ENCODE measurements at places on chromosomes 2 and 18.

DNA sequence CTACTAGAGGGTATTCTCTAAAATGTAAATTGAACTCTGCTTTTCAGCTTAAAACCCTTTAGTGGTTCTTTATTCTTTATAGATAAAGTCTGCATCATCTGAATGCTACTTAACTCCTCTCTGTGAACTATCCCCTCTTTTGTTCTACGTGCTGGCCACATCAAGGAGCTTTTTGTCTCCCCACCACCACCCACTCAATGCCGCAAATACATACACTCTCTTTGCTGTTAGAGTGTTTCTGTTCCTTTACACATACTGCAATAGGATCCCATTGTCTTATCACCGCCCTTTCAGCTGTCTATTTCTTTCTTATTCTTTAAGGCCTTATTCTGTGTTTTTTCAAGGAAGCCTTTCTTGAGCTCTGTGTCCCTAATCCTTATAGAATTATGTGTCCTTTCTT is 83.3 kb downstream of the EML4 start:
- no peak for DNase-seq

- DNase-seq, result no peak
These were observed 79.6 kb downstream of the GAREM1 start for GRCh38 chr18:32391126-32391525.

GRCh38 chr2:168189835-168190569 is 57.4 kb downstream of the STK39 start:
- DNase-seq, result no peak

GRCh38 chr2:16218625-16219024 is 278.3 kb downstream of the MYCN start:
- no peak for DNase-seq

- DNase-seq, result no peak
These were observed 64.9 kb downstream of the MCFD2 start for GRCh38 chr2:46850742-46851141.

DNA sequence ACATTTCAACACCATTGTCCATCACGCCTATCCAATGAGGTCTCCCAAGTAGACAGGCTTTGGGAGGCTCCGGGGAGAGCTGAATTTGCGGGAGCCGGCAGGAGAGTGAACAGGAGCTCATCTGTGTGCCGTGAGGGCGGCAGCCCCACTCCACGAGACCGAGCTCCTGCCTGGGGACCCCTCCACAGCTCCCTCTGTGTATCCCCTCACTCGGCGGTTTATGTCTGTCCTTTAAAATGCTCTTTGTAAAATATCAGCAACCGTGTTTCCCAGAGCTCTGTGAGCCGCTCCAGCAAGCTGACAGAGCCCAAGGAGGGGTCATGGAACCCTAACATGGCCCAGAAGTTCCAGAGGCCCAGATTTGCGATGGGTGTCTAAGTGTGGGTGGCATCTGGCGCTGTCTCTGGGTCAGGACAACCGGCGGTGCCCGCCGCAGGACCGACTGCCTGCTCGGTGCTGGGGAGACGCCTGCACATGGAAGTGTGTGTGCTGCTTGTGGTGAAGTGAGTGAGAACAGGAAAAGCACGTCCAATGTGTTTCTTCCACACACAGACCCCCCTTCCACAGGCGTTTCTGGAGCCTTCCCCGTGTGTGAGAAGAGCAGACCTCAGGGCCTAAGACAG is 34.8 kb downstream of the SLC66A2 start:
- no peak for DNase-seq

- DNase-seq, result no peak
These were observed 1.1 kb downstream of the CHN1 start for GRCh38 chr2:175003875-175004729.

DNA sequence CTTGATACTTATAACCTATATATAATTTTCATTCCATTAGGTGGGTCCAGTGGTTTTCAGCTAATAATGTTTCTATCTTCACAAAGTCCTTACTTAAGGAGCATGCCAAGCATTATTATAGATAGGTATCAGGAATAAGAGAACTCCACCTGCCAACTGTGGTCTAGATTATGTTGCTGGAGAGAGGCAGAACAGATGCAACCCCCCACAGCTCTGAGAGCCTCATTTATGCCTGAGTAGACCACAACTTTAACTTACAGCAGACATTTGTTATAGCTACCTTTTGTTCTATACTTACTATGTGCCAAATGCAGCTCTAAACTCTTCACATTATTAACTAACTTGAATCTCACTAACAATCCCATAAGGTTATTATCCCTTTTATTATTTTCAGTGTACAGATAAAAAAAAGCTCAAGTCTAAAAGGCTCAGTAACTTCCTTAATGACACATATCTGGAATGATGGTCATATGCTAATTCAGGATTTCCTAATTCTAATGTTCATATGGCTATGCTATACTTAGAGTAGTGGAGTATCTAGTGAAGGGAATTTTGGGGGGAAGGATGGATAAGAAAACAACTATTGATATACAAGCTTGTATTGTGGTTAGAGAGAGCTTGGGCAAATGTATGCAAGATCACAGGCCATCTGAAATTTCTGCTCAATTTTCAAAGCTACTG is 119.1 kb upstream of the RND3 start:
- DNase-seq, result no peak

DNA sequence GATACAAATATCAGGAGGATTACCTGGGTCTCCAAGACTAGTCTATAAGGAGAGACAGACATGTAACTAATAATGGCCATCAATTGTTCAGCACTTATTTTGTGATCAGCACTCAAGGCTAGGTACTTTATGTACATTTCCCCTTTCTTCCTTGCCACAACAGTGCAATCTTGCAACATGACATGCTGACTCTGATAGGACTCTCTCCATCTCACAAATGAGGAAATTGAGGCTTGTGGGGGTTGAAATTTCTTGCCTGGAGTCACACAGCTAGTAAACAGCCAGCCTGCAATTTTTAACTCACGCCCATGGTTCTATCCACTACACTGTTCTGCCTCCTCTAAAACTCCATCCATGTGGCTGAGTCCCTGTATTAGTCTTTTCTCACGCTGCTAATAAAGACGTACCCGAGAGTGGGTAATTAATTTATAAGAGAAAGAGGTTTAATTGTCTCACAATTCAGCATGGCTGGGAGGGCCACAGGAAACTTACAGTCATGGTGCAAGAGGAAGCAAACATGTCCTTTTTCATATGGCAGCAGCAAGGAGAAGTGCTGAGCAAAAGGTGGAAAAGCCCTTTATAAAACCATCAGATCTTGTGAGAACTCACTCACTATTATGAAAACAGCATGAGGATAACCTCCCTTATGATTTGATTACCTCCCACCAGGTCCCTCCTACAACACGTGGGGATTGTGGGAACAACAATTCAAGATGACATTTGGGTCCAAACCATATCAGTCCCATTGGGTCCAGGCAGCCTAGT is 302.4 kb downstream of the PLCL1 start:
- DNase-seq, result no peak

DNA sequence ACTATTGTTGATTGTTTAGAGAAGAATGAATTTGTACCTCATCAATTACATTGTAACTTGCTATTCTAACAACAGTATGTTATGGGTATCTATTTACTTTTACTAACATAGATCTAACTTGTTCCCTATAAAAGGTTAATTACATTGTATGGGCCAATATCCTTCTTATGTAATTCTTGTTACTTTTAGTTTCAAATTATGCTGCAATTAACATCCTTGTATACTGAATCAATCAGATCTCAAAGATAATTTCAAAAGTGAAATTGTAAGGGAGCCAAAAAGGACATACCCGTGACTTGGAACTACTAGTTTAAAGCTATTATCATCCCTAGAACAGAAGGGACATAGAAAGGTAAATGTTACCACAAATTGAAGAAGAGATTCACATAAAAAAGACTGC is 79.9 kb upstream of the RIT2 start:
- DNase-seq, result no peak

- no peak for DNase-seq
These were observed 434.7 kb downstream of the PTPRM start for GRCh38 chr18:8001711-8002301.

DNA sequence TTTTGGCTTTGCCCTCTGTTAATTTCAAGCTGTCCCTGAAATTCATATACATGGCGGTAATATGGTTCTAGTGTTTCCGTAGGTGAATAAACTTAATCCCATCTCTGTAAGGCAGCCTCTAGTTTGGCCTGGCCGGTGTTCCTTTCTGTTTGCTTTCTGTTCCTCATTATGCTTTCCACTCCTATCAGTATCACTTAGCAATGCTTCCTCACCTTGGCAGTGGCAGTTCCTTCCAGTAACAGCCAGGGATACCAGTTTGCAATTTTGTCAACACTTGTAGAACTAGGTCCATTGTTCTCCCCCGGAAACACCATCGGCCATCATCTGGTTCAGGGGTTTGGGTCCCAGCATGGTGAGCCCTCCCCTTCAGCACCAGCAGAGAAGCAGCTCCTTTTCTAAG is 18.2 kb upstream of the TNP1 start:
- no peak for DNase-seq

DNA sequence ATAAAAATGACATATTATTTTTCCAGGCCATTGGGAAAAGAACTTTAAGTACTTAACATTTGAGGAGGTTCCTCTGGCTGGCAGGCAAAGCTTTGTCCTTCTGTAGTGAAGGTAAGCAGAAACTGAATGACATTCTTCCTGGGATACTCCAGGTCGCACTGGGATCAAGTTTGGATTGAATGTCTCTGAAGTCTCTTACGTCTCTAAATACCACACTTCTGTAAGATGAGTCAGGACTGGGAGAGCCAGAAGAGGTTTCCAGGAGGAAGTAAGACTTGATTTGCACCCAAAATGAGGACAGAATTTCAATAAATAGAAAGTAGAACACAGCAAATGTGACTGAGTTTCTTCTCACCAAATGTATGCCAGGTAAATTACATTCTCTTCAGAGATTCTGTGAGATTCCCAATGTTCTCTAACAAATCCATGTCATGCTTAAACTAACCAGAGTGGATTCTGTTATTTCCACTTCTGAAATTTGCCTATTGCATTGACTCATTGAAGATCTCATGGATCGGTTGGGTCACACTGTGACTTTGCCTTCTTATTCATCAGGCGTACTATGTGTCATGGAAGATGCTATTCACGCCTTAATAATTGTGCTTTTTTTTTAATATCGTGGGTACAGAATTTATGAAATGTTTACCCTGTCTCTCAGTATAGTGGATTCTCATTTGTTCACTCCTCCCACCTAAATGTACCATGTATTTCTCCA is 25.5 kb upstream of the VIT start:
- DNase-seq, result no peak

- DNase-seq, result no peak
These were observed 66.7 kb upstream of the DNAJC10 start for GRCh38 chr2:182649316-182649715.

DNA sequence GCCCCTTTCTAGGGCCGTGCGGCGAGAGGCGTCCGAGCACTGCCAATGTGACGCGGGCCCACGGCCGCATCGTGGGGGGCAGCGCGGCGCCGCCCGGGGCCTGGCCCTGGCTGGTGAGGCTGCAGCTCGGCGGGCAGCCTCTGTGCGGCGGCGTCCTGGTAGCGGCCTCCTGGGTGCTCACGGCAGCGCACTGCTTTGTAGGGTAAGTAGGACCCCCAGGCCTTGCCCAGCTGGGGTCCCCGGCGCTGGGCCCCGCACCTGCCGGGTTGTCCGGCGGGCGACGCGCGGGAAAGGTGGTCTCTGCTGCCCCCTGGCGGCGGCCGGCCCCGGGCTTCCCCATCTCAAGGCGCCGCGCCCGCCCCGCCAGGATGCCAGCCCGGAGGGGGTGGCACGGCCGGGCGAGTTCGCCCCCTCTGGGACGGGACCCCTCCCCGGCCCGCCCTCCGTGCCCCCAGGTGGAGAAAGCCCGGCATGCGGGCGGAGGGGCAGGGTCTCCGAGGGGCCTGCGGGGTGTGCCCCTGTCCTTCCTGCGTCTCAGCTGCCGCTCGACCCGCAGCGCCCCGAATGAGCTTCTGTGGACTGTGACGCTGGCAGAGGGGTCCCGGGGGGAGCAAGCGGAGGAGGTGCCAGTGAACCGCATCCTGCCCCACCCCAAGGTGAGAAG is 1.9 kb downstream of the PRSS56 start:
- peak; percentile 73 for DNase-seq

GRCh38 chr2:16687955-16688354 is 22.3 kb upstream of the CYRIA start:
- no peak for DNase-seq

DNA sequence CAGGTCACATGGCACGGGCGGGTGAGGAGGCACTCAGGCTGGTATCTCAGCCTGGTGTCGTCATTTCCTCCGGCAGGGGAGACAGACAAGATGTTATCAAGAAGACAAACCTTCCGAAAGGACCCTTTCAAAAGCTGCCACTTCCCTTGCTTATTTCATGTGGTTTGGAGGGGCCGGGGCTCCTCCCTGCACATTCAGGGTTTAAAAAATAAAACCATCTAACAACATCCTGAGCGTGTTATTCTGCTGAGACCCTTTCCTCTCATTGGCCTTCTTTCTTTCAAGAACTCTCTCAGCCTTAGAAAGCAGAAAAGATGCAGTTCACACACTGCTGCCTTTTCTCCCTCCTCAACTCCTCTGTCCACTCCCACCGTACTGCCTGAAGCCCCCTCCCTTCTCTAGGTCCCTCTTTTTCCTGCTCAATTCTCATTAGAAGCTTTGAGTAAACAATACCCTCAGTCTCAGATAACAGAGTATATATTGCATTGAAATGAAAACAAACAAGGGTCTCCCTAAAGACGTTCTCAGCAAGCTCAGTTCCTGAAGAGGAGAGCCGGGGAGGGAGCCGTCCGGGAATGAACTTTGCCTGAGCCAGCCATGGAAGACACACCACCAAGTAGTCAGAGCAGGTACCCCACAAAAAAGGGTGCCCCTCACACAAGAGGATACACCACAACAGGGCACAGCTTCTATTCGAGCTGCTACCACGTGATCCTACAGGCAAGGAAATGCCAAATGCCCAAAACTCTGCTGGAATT is 9.7 kb downstream of the SMAD7 start:
- peak; percentile 78 for DNase-seq
